ENCODE measurements at places on chromosomes 4 and X.

- no peak for DNase-seq
Observed at GRCh38 chr4:94841864-94842221, 84.1 kb downstream of the BMPR1B start.

GRCh38 chr4:118769161-118769560, 66.8 kb downstream of the SEC24D start:
- no peak for DNase-seq

- DNase-seq, result no peak
Observed at GRCh38 chr4:116664198-116664597, 421.2 kb downstream of the TRAM1L1 start.

DNA sequence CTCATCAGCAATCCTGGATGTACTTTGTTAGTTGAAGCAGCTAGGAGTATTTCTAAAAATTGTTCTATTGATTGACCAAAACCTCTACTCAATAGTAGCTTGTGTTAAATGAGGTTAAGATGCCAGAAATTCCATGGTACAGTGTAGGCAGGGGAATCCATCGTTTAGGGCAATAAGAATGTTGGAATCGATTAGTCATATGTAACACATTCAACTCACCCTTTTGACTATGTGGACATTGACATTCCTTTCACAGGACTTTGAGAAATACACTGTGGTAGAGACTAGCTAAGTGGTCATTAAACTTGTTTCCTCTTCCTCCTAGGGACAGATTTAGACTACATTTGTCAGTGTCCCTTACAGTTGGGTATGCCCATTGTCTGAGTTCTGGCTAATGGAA, 40.2 kb downstream of the KDM5C start:
- peak; percentile 23 for DNase-seq

GRCh38 chrX:38768079-38768478, 33.2 kb upstream of the MID1IP1 start:
- DNase-seq, result peak; percentile 18

DNA sequence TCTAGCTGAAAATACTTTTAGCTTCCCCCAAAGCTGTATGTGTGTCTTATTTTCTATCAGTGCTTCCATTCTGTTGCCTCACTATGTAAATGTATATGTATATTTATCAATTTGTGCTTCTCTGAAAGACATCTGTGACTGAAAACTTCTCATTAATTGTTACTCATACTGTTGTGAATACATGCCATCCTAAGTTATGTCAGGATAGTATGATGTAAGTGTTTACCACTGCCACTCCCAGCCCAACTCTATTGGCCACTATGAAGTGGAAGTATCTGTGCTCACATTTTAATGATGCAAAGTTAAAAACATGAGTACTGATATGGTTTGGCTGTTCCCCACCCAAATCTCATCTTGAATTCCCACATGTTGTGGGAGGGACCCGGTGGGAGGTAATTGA, 24.4 kb downstream of the GATB start:
- DNase-seq, result peak; percentile 55

DNA sequence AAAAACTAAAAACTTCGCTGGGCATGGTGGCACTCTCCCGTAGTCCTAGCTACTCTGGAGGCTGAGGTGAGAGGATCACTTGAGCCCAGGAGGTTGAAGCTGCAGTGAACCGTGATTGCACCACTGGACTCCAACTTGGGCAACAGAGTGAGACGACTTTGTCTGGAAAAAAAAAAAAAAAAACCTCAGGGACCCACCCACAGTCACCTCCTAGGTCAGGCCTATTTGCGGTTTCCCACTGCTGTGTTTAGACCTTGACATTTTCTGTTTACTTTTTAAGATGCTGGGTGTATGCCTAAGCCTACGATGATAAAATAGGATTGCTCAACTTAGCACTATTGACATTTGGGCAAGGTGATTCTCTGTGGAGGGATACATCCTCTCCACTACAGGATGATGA, 197.4 kb upstream of the TBL1X start:
- DNase-seq, result no peak

DNA sequence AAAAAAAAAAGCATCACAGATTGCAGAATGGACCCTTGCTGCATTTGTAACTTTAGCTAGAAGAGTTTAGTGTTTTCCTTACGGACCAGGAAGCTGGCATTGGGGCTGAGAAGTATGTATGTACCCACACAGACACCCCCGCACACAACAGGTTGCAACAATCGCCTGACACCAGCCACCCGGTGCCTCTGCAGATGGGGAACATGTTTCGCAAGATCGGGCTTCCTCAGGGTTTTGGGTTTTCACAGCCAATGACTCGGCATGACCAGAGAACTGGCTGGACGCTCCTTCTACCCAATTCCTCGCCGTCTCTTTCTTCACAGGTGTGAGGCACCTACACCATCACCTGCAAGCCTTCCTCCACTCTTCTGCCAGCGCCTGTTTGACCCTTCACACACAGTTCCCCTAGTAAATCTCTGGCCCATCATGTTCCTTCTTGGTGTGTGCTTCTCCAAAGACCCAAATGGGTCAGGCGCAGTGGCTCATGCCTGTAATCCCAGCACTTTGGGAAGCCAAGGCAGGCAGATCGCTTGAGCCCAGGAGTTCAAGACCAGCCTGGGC, 70.4 kb downstream of the DHRSX start:
- DNase-seq, result peak; percentile 50

DNA sequence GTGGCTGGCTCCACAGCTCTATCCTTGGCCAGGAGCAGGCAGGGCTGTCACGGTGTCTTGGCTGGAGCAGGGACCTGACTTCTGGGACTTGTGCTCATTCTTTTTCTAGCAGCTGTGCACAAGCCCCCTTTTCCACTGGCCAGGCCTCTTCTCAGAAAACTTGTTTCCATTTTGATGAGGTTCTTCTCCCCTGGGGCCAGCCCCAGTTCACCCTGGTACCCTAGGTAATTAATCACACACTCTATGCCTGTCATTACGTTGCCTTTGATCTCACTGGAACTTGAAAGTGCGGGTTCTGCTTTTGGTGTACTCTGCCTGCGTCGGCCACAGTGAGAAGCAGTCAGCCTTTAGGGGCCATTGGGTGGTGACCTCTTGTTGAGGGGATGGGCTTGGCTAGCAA, 26.6 kb downstream of the DRD5 start:
- no peak for DNase-seq

- DNase-seq, result peak; percentile 60
Observed at GRCh38 chrX:10620121-10620699, at the start of gene MID1. MID1 (minus strand) TSS chrX:10620585; CDS start chrX:10567547, 53,038 bp downstream.

- no peak for DNase-seq
Observed at GRCh38 chrX:19350941-19351384, 7.2 kb downstream of the PDHA1 start.

DNA sequence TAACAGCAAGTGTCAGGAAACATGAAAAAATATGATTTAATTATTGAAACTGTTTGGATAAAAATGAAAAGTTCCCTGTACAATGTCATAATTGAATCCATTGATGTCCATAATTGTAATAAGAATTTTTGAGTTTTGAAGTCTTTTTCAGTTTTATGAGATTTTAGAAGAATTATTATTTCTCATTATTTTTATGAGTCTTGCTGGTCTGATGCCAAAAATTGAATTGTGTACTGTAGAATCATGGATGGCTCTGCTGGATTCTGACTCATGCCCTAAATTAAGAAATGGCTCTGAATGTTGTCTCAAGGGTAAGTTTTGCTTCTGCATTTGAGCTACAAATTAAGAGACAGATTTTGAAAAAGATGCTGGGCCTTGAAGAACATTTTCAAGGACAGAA, 132.8 kb upstream of the MAP9 start:
- DNase-seq, result peak; percentile 29

GRCh38 chr4:52868133-52868532, 6.0 kb downstream of the RASL11B start:
- DNase-seq, result no peak

DNA sequence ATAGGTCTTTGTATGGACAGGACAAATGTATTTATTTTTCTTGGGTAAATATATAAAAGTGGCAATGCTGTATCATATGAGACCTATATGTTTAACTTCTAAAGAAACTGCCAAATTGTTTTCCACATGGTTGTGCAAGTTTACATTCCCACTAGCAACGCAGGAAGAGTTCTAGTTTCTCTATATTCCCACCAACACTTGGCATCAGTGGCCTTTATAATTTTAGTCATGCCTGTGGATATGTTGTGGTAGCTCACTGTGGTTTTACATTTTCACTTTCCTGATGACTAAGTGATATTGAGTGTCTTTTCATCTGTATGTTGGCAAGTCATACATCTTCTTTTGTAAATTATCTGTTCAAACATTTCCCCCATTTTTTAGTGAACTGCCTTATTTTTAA, 126.0 kb downstream of the EMCN start:
- peak; percentile 65 for DNase-seq

DNA sequence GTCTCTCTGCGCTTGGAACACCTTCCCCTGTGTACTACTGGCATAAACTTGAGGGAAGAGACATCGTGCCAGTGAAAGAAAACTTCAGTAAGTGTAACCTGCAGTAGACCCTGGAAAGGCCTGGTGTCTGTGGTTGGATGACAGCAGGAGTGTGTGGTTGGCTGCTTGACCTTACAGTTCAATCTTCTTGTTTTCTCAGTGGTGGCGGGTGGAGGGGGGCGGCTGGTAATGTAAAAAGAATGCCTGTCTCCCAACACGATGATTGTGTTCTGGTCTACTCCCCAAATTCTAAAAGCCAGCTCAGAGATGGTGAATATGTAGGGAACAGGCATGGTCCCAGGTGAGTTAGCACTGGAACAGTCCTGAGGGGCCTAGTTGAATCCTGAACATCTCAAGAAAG, 18.6 kb downstream of the PSMD10 start:
- no peak for DNase-seq

GRCh38 chrX:3290561-3290960, 55.9 kb downstream of the MXRA5 start:
- no peak for DNase-seq

GRCh38 chrX:97234471-97235081, 350.9 kb downstream of the RPA4 start:
- no peak for DNase-seq

- DNase-seq, result peak; percentile 100
Observed at GRCh38 chr4:151540728-151541388, 131.9 kb downstream of the FHIP1A start.

GRCh38 chrX:123324625-123325024, 140.5 kb downstream of the GRIA3 start:
- no peak for DNase-seq

DNA sequence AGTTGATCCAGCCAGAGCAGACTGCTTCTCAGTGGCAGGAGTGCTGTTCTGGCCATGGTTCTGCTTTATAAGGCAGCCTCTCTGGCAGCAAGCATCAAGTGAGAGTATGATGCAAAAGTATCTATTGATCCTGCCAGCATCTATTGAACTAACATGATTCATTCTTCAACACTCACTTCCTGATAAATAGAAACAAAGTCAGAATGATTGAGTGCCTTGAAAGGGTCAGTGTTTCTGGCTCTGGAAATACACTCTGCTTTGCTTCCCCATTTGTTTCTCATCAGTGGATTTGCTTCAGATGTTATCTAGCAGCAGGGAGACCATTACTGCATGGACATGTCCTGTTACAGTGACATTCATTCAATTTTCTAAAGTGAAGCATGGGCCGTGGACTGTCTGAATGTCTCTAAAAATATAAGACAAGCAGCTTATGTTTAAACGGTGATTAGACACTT, 66.2 kb upstream of the FRAS1 start:
- peak; percentile 25 for DNase-seq

DNA sequence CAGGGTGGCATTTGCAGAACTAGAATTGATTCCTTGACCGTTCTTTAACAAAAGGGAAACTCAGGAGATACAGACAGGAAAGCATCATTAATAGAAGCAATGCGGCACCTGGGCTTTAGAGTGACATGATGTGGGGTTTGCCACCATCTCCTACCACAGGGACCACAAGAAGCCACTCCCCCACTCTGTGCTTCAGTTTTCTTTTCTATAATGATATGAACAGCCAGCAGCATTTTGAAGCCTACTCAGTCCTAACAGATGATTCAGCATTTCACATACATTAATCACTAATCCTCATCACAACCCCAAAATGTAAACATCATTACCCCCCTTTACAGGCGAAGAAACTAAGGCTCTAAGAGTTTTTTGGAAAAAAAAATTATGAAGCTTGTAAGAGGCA, 22.9 kb downstream of the CCDC149 start:
- DNase-seq, result peak; percentile 65

DNA sequence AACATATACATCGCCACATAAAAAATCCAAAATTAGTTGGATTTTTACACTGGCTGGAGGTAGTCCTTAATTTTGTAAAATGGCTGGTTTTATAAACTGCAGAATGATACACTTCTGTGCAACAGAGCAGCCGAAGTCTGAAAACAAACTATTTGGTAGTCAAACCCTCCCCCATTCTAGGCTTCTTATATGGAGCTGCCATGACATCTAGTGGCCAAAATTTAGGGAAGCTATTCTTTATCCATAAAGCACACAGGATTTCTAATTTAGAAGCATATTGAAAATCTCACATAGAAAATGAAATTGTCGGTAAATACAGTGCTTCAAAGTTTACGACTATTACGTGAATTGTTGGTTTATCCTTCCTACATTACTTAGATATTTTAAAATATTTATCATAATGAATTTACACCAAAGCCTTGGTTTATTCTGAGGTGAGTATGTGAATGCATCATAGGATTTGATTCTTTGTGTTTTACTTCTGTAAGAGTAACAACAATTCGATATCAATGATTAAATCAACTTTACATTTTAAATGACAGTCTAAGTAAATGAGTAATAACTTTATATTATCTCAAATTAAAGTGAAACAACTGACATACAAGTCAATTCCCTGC, 113.4 kb upstream of the FAM241A start:
- peak; percentile 49 for DNase-seq

GRCh38 chr4:158139086-158139485, 33.7 kb downstream of the GASK1B start:
- no peak for DNase-seq

GRCh38 chrX:7390441-7390840, 242.5 kb upstream of the PUDP start:
- no peak for DNase-seq

- DNase-seq, result no peak
Observed at GRCh38 chr4:186939766-186940165, 216.1 kb upstream of the FAT1 start.

DNA sequence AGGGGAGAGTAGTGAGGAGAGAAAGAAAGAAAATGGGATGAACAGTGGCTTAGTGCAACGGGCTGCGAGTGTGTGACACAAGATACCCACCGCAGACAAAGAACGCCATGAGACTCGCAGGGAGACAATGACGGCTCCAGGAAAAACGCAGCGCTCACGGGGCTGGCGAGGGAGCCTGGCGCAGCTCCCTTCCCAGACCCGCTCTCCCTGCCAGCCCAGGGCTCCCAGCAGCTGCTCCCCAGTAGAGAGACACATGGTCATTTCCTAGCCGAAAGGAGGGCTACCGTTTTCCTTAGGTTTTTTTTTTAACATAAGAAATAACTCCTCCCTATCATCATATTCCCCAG, 149.5 kb downstream of the MAML3 start:
- peak; percentile 33 for DNase-seq

Data from bronchial epithelial cell (primary cell).